ENCODE measurements at places on chromosomes 1 and 21.

GRCh38 chr1:110003747-110004428, 19.3 kb downstream of the AHCYL1 start:
- ATAC-seq = peak; percentile 70

GRCh38 chr1:200351826-200352549, 57.8 kb downstream of the ZNF281 start:
- ATAC-seq = peak; percentile 79

DNA sequence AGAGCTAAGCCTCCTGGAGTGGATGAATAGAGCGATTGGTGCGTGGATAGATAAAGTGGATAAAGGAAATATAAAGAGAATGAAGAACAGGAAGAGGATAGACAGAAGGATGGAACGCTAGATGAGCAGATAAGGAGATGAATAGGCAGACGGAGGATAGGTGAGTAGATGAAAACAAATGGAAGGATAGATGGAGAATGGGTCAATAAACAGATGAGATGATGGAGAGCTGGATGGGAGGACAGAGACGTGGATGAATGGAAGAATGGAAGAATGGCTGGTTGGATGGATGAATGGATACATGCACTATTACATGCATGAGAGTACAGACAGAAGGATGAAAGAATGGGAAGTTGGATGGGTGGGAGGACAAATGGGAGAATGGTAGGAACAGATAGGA, 35.2 kb upstream of the EDN2 start:
- no peak for ATAC-seq

DNA sequence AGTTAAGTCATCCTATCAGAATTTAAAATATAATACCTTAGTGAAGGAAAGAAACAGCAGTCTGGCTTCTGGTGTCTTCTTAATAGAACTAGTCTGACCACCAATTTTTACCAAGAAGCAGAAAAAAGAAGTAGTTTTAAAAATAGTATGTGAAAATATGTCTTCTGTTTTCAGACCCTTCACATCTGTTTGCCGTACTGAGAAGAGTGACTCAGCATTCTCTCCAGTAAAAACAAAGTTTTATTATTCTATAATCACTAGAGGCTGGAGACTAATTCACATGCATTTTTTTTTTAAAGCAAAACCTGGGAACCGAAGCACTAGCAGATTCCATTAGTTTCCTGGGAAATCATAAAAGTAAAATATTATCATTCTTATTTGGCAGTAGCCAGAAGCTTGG, 163.8 kb downstream of the COL24A1 start:
- no peak for ATAC-seq

DNA sequence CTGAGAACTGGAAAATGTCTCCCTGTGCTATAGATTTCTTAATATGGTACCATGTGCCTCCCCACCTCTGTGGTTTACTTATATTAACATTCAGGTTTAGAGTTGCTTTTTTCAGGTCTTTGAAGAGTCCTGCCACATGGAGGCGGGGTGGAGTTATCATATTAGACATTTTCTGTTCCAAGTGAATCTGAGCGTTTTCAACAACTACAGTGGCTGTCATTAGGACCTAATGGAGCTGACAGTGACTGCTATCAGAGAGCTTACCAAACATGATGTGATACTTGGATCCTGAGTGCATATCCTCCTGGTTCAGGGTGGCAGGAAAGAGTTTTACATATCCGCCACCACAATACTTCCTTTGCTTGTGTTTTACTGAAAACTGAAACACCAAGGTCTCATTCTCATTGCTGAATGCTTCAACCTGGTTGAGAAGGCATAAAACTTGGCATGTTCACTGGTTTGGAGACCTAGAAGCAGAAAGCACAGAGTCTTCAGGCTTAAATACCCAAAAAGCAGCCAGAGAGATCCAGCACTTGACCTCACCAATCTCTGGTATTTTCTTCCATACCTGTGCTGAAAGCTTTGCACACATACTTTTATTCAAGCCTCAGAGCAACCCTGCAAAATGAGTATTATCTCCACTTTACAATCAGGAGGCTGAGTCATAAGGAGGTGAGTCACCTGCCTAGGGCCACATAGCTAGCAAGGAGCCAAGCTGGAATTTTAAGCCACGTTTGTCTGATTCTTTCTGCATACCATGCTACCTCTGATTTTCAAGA, 47.4 kb upstream of the OSBPL9 start:
- ATAC-seq = peak; percentile 66

DNA sequence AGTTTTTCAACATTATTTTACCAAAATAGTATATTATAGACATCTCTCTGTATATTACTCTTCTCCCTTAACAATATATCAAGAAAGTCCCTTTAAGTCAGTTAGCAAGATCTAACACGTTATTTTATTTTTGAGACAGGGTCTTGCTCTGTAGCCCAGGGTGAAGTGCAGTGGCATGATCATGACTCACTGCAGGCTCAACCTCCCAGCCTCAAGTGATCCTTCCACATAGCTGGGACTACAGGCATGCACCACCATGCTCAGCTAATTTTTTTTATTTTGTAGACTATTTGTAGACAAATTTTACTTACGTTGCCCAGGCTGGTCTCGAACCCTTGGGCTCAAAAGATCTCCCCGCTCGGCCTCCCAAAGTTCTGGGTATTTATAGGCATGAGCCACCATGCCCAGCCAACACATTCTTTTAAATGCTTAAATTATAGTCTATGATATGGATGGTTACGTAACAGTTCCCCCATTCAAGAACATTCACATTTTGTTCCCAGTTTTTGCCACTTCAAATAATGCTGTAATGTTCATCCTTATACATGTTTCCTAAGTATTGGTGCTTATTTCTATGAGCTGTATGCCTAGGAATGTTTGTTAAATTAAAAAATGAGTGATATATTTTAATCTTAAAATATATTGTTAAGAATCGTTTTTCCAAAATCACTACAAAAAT, 70.4 kb downstream of the TUT4 start:
- ATAC-seq = no peak

GRCh38 chr1:219805191-219805590, 123.2 kb downstream of the SLC30A10 start:
- no peak for ATAC-seq

DNA sequence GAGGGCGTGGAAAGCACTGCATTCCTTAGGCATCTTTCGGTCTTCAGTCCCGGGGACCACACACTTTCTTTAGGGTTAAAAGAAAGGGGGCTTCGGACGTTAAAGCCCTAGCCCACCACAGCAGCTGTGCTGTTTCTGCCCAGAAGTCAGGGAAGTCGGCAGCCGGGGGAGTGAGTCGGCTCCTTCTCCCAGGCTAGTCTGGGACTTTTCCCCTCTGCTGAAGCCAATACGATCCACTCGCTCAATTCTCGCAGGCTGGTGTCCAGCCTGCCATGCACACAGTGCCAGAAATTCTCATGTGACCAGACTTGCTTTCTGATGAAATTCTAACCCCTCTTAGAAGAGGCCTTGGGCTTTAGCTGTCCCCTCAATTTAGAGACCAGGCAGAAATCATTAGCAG, 67.7 kb downstream of the BCAR3 start:
- ATAC-seq = no peak

DNA sequence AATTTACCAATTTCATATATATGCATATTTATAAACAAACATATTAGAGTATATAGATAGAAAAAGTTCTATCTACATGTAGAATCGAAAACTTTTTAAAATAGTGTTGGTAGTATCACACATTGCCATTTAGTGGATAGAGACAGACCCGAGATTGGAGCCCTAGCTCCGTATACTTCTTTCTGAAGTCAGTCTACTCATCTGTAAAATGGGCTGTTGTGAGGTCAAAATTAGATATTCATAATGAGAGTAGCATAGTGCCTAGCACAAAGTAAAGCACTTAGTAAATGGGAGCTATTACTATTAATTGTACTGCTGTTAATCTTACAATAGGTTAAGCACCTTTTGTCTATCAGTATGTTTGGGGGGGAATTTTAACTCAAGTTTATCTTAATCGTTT, 4.2 kb upstream of the RSPH1 start:
- no peak for ATAC-seq

- no peak for ATAC-seq
Observed at GRCh38 chr1:114729782-114730181, 13.2 kb upstream of the NRAS start.

DNA sequence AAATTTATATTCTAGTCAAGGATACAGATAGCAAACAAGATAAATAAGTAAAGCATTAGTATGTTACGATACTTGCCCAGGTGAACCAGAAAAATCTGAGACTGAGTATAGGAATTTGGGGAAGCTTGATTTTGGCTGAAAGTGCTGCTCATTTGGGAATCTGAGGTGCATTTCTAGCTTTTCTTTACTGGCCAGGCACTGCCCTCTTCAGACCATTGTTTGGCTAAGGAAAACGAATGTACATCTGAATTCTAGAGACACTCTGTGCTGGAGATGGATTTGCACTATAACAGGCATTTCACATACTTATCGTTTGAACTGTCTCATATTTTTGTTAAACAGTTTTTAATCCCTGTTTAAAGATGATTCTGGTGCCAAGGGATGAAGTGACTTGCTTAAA, 23.4 kb downstream of the ARID1A start:
- ATAC-seq = no peak

GRCh38 chr1:8213136-8213535, 104.8 kb upstream of the SLC45A1 start:
- ATAC-seq = no peak

DNA sequence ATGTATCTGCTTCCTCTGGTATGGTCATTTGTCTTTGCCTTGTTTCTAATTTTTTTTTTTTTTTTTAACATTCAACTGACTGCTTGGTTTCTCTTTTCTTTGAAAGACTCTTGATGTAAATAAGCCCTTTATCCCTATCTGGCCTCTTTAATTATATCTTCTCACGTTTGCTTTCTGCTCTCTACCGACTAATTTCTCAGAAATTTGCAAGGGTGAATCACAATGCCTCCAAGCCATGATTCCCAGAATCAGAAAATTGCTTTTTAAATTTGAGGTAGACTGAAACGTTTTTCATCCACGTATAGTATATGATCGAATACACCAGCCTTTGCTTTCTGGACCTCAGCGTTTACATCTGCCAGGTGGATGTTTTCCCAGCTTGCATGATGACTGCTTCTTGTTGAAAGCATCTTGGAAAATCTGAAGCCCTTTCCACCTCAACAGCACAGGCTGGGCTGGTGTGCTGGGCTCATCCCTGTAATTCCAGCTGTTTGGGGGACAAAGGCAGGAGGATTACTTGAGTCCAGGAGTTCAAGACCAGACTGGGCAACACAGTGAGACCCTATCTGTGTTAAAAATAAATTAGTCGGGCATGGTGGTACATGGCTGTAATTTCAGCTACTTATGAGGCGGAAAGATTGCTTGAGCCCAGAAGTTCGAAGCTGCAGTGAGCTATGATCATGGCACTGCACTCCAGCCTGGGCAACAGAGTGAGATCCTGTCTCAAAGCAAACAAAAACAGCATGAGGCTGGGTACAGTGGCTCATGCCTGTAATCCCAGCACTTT, 35.0 kb upstream of the GPR137B start:
- ATAC-seq = no peak

GRCh38 chr1:88956003-88956402, 36.4 kb downstream of the KYAT3 start:
- ATAC-seq = no peak

GRCh38 chr21:41316200-41317062, at the start of gene FAM3B:
Gene FAM3B, plus strand, starts transcription at chr21:41316801. Its CDS starts 79 bp downstream, at chr21:41316880.
- ATAC-seq = peak; percentile 60

GRCh38 chr1:165907256-165907857, 79.9 kb downstream of the UCK2 start:
- no peak for ATAC-seq

DNA sequence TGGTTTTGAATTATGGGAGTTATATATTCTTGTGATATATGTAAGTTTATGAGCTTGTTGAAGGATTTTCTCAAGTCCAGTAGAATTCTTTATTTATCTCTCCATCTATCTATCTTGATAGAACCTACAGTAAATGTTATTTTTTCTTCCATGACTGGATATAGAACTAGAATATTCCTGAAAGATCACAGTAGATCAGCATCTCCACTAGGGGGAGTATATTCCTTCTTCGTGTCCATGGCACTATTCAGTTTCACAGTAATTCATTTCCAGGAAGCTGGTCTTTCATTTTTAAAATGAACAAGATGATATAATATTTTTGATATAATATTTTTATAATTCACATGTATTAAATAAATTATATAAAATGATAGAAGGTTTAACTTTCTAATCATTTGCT, 18.8 kb downstream of the TMPRSS15 start:
- ATAC-seq = no peak

DNA sequence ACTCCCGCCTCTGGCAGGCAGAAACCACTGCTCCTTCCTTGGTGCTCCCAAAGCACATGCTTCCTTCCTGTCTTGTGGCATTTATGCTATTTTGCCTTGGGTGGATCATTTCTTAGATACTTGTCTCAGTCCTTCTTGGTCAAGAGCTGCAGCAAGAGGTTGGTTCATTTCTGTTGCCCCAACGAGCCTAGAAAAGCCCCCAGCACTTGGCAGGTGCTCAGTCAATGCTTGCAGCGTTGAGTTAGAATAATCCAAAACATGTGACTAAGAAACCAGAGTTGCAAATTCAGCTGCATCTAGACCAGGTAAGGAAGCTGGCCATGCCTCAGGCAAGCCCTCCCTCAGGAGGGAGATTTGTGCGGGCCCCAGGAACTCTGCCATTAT, 42.4 kb upstream of the TENT5C start:
- no peak for ATAC-seq

GRCh38 chr1:16972189-16972895, 8.1 kb downstream of the MFAP2 start:
- no peak for ATAC-seq

GRCh38 chr1:185811073-185811709, 77.0 kb downstream of the HMCN1 start:
- no peak for ATAC-seq

DNA sequence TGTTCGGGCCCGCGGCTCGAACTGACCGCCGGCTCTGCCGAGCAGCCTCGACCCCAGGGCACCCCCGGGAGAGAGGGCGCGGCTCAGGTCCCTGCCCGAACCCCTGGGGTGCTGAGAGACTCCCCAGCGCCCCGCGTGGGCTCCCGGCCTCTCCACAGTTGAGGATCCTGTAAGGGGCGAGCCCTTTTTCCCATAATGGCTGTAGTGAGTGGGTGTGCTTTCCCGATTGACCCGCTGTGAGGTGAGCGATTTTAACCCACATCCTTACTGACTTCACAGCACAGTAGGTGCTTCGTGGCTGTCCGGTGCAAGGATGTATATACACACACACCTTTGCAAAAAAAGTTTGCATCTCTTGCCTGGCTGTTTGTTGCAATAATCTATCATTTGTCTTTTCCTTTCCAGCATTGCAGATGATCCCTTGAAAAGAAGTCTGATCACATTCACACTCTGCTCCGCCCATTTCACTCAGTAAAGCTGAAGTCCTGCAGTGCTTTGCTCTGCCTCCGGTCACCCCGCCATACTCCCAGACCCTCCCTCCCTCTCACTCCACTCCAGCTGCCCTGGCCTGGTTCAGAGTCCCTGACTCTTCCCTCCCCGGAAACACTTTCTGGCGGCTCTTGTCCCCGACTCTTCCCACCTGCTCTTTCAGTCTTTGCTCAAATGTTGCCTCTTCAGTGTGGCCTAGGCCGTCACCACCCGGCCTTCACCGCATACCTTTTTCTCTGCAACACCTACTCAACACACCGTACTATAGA, 955 bp upstream of the UBE2G2 start:
- peak; percentile 41 for ATAC-seq

- ATAC-seq = no peak
Observed at GRCh38 chr1:84427250-84428188, 29.2 kb downstream of the DNASE2B start.

Measured in motor neuron (in vitro differentiated cells).